Thoracic aorta (tissue), 2 donors: ENCODE measurements at places on chromosomes 7 and 10.

DNA sequence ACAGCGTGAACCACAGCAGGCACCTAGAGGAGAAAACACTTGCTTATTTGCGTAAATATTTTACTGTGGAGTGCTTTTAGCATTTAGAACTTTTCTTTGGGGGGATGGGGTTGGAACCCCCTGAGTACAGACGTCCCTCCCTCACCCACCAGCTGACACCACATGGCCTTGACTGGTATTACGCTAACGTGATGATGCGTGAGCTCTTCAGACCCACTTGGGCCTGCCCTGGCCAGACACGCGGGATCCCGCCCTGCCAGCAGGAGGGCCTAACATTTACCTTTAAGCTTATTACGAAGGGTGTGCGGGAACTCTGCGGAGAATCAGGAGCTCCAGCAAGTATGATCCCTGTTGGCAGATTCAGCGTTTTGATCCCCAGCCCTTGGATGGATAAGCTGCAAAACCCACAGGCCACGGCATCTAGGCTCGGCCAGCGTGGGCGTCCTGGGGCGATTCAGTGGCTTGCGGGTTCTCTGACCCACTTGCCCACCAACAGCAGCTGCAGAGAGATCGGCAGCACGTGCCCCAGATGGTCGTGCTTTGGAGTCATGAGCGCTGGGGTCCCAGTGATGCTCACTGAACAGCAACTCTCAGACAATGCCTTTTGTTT lies 545.5 kb upstream of the FOXK1 start:
- no peak overlapping the region for H3K27ac ChIP-seq
- H3K4me1 ChIP-seq: no peaks in the 10 kb centered on the region
- DNase-seq: no peak
- peaks cover 12% of the 10 kb centered on the region for H3K36me3 ChIP-seq
- no peaks in the 10 kb centered on the region for H3K27me3 ChIP-seq

GRCh38 chr7:128236924-128237586 lies 4.0 kb upstream of the LEP start:
- no peaks in the 10 kb centered on the region for H3K36me3 ChIP-seq
- DNase-seq: no peak
- H3K27ac ChIP-seq: no peak overlapping the region
- H3K27me3 ChIP-seq: no peaks in the 10 kb centered on the region
- H3K4me3 ChIP-seq: no peak overlapping the region

- no peak overlapping the region for H3K4me3 ChIP-seq
- H3K36me3 ChIP-seq: no peaks in the 10 kb centered on the region
- no peak overlapping the region for H3K27ac ChIP-seq
- H3K4me1 ChIP-seq: no peaks in the 10 kb centered on the region
- H3K27me3 ChIP-seq: no peaks in the 10 kb centered on the region
These were observed 484.6 kb upstream of the GHITM start for GRCh38 chr10:83654689-83655088.

DNA sequence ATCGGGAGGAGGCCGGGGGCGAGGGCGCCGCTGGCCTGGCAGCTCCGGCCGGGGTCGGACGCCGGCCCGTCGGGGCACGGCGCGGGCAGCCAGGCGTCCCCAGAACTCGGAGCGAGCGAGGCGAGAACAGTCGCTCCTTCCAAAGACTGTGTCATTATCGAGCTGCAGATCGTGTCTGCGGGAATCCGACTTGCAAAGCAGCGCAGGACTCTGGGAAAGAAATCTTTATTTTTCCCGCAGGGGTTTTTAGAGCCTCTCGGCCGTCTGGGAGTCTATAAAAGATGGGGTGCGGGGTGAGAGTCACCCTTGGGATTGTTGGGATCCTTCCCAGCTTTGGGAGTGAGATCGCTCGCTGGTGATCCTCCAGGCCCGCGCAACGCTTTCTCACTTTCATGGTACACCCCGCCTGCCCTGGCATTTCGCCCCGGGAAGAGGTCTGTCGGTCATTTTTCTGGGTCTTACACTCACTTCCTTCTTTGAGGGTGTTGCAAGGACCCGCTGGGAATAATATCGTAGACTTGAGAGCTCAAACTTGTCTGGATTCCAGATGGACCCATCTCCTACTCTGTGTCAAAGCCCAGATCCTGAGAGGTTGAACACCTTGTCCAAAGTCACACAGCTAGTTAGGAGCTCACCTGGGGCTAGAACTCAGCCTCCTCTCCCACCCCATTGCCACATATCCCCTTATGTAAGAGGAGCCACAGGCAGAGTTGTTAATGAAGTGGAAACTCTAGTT lies 1.0 kb downstream of the UBTD1 start:
- peak; percentile 51 for DNase-seq
- H3K4me3 ChIP-seq: peak overlapping the region; percentile 83
- peak overlapping the region; percentile 86 for H3K27ac ChIP-seq
- peaks cover 49% of the 10 kb centered on the region for H3K4me1 ChIP-seq
- no peaks in the 10 kb centered on the region for H3K36me3 ChIP-seq

DNA sequence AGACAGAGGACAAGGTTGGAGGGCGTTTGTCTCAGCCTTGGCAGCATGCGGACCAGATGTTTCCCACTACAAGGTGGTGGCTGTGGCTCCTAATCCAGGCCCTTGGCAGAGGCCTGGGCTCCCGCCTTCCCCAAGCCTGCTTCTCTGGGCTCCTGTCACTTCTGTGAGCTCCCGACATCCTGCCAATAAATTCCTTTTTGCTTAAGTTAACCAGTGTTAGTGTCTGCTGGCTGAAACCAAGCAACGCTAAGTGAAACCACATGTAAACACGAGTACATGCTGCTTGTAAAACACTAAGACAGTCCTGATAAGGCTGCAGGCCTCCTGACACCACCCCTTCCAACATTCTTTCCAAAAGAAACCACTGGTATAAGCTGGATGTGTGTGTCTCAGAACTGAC lies 263.6 kb upstream of the ZMIZ1 start:
- H3K27ac ChIP-seq: peak overlapping the region; percentile 70
- peak; percentile 36 for DNase-seq
- no peak overlapping the region for H3K4me3 ChIP-seq
- H3K36me3 ChIP-seq: no peaks in the 10 kb centered on the region

- no peaks in the 10 kb centered on the region for H3K27me3 ChIP-seq
- no peak overlapping the region for H3K27ac ChIP-seq
- H3K36me3 ChIP-seq: no peaks in the 10 kb centered on the region
These were observed 238.8 kb downstream of the BAMBI start for GRCh38 chr10:28915989-28916588.

DNA sequence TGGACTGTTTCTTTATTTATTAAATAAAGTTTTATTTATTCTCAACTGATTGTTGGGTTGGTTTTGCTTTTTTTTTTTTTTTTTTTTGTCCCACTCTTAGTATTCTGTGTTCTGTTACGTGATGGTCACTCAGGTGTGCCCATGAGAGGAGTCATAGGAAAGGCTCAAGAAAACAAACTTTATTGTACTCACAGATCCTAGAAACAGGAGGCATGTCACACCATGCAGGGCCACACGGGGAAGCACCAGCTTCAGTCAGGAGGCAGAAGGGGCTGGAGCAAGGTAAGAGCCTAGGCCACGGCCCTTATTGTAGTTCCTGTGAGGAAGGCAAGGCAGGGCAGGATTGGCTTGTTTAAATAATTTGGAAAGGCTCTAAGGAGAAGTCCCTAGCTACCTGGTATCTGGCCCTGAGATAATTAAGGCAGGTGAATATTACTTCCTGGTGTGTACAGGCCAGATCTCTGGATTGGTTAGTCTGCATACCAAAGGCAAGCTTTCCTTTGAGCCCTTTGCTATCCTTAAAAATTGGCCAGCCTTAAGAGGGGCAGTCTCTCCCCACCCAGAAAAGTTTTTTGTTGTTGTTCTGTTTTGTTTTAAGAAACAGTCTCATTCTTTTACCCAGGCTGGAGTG lies 8.3 kb downstream of the ATOH7 start:
- no peaks in the 10 kb centered on the region for H3K36me3 ChIP-seq
- H3K4me3 ChIP-seq: no peak overlapping the region
- no peak overlapping the region for H3K27ac ChIP-seq
- H3K27me3 ChIP-seq: no peaks in the 10 kb centered on the region
- no peaks in the 10 kb centered on the region for H3K4me1 ChIP-seq
- DNase-seq: no peak

GRCh38 chr10:124614003-124614659 lies 130.0 kb downstream of the FAM53B start:
- H3K4me3 ChIP-seq: no peak overlapping the region

GRCh38 chr7:23226844-23227450 lies 19.6 kb upstream of the GPNMB start:
- H3K27me3 ChIP-seq: no peaks in the 10 kb centered on the region
- no peaks in the 10 kb centered on the region for H3K36me3 ChIP-seq
- no peaks in the 10 kb centered on the region for H3K4me1 ChIP-seq
- H3K4me3 ChIP-seq: no peak overlapping the region

DNA sequence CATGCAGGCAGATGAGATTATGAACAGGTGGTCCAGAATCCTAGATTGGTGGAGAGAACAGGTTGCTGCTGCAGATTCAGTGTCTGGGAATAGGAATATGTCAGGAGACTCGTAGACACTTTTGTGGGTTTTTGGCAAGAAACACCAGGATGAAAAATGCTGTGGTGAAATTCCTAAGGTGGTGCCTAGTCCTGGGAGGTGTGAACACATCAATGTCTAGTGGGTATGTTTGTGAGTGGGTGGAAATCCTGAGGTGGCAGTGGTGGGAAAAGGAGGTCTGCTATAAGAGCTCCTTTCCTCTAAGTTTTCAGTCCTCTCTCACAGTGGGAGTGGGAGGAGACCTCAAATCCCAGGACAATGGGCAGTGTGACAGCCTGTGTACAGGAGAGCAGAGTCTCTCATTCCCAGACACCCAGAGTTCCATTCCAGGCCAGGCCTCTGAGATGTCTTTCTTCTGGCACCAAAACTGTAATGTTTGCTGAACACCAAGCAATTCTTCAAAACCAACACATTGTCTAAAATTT lies 5.1 kb downstream of the ERV3-1 start:
- no peak overlapping the region for H3K27ac ChIP-seq
- H3K4me1 ChIP-seq: peaks cover 20% of the 10 kb centered on the region
- no peak for DNase-seq
- H3K27me3 ChIP-seq: no peaks in the 10 kb centered on the region
- H3K4me3 ChIP-seq: no peak overlapping the region

- no peaks in the 10 kb centered on the region for H3K36me3 ChIP-seq
- no peak overlapping the region for H3K4me3 ChIP-seq
- H3K4me1 ChIP-seq: no peaks in the 10 kb centered on the region
- H3K27me3 ChIP-seq: no peaks in the 10 kb centered on the region
- DNase-seq: no peak
These were observed 351.0 kb downstream of the TCERG1L start for GRCh38 chr10:130960531-130960930.

- no peak overlapping the region for H3K27ac ChIP-seq
- no peak for DNase-seq
- peak overlapping the region; percentile 89 for H3K4me3 ChIP-seq
- no peaks in the 10 kb centered on the region for H3K27me3 ChIP-seq
- no peaks in the 10 kb centered on the region for H3K36me3 ChIP-seq
These were observed 598 bp downstream of the VIPR2 start for GRCh38 chr7:159143780-159144757.

GRCh38 chr7:94472608-94473007 lies 37.0 kb upstream of the CASD1 start:
- no peaks in the 10 kb centered on the region for H3K27me3 ChIP-seq
- H3K4me1 ChIP-seq: no peaks in the 10 kb centered on the region
- H3K27ac ChIP-seq: no peak overlapping the region

GRCh38 chr7:90749774-90750173 lies 153.7 kb downstream of the CDK14 start:
- no peaks in the 10 kb centered on the region for H3K27me3 ChIP-seq
- H3K27ac ChIP-seq: no peak overlapping the region
- no peak for DNase-seq
- H3K4me1 ChIP-seq: no peaks in the 10 kb centered on the region
- H3K36me3 ChIP-seq: no peaks in the 10 kb centered on the region

GRCh38 chr7:139683137-139683921 lies 94.5 kb downstream of the HIPK2 start:
- H3K4me3 ChIP-seq: no peak overlapping the region
- DNase-seq: no peak
- peak overlapping the region; percentile 92 for H3K27ac ChIP-seq
- H3K36me3 ChIP-seq: no peaks in the 10 kb centered on the region
- H3K4me1 ChIP-seq: peaks cover 56% of the 10 kb centered on the region

DNA sequence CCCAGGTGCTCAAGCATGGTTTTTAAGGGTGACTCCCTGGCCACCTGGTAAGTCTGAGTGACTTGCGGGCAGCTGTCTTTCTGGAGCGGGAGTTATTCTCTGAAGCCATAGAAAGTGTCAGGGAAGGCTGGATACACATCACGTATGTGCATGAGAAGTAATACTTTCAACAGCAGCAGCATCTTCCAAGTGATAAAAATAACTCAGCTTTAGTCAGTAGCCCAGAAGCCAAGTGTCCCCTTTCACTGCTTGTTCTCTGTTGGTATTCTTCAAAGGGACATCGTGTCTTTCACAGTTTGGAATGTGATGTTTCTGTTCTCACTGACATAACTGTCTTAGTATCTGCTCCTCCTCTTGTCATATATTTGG lies 97.6 kb downstream of the KIAA1217 start:
- H3K4me3 ChIP-seq: peak overlapping the region; percentile 57
- DNase-seq: no peak
- H3K27me3 ChIP-seq: no peaks in the 10 kb centered on the region
- peaks cover 22% of the 10 kb centered on the region for H3K4me1 ChIP-seq
- H3K36me3 ChIP-seq: no peaks in the 10 kb centered on the region

- no peak overlapping the region for H3K27ac ChIP-seq
- no peaks in the 10 kb centered on the region for H3K36me3 ChIP-seq
- no peaks in the 10 kb centered on the region for H3K4me1 ChIP-seq
- no peak for DNase-seq
These were observed 142.8 kb downstream of the SLIT1 start for GRCh38 chr10:97042716-97043562.

- peaks cover 6% of the 10 kb centered on the region for H3K4me1 ChIP-seq
- H3K4me3 ChIP-seq: no peak overlapping the region
- H3K27me3 ChIP-seq: no peaks in the 10 kb centered on the region
- DNase-seq: no peak
These were observed 126.3 kb upstream of the CELF2 start for GRCh38 chr10:10891124-10892082.

DNA sequence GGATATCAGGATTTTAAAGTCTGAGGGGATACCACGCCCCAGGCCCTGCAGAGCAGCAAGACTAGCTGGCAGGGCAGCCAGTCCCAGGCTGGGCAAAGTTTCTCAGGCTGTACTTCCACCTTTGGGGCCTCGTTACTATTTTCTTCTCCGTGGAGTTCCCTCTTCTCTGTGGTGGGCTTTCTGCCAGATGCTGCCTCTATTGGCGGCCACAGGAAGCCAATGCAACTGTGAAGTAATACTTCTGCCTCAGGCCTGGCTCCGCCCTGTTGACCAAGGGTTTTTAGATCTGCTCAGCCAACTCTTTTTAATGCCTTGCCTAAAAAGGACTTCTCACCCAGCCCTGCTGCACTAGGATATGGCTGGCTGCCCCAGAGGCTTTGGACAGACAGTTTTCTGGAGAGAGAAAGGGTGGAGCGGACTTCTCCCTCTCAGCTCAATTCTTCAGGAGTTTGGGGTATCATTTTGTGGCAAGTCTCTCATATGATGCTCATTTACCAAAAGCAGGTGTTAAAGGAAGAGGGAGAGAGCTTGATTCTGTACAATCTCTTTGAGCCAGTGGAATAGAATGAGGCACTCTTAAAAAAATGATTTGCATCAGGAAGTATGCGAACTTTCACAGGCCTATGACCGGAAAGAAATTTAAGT lies 67.4 kb downstream of the HHEX start:
- H3K36me3 ChIP-seq: no peaks in the 10 kb centered on the region
- no peaks in the 10 kb centered on the region for H3K27me3 ChIP-seq
- peak overlapping the region; percentile 8 for H3K4me3 ChIP-seq
- peak overlapping the region; percentile 82 for H3K27ac ChIP-seq

GRCh38 chr7:112723416-112723815 lies 66.8 kb downstream of the TMEM168 start:
- no peak overlapping the region for H3K4me3 ChIP-seq
- H3K4me1 ChIP-seq: no peaks in the 10 kb centered on the region
- H3K27me3 ChIP-seq: no peaks in the 10 kb centered on the region
- H3K36me3 ChIP-seq: no peaks in the 10 kb centered on the region

GRCh38 chr7:111750228-111750627 lies 187.9 kb upstream of the IMMP2L start:
- H3K4me1 ChIP-seq: peaks cover 4% of the 10 kb centered on the region
- no peaks in the 10 kb centered on the region for H3K36me3 ChIP-seq
- H3K27me3 ChIP-seq: no peaks in the 10 kb centered on the region
- H3K4me3 ChIP-seq: no peak overlapping the region
- H3K27ac ChIP-seq: no peak overlapping the region
